ENCODE measurements at places on chromosomes 11 and 22.

- DNase-seq = no peak
Observed at GRCh38 chr11:32430568-32431381, 4.6 kb downstream of the WT1 start.

DNA sequence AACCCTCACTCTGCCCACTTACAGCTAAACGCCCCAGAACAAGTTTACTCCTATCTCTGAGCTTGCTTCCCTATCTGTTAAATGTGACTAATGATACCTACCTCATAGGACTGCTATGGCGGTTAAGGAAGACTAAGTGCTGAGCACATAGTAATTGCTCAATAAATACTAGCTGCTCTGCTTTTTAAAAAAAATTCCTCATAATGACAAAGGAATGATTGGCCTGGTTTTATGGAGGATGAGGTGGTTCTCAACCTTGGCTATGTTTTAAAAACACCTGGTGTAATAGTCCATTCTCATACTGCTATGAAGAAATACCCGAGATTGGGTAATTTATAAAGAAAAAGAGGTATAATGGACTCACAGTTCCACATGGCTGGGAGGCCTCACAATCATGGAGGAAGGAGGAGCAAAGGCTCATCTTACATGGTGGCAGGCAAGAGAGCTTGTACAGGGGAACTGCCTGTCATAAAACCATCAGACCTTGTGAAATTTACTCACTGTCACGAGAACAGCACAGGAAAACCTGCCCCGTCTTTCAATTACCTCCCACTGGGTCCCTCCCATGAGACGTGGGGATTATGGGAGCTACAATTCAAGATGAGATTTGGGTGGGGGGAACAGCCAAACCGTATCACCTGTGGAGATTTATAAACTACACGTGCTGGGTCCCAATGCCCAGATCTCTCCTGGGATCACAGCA lies 127.2 kb upstream of the SYT13 start:
- no peak for DNase-seq

DNA sequence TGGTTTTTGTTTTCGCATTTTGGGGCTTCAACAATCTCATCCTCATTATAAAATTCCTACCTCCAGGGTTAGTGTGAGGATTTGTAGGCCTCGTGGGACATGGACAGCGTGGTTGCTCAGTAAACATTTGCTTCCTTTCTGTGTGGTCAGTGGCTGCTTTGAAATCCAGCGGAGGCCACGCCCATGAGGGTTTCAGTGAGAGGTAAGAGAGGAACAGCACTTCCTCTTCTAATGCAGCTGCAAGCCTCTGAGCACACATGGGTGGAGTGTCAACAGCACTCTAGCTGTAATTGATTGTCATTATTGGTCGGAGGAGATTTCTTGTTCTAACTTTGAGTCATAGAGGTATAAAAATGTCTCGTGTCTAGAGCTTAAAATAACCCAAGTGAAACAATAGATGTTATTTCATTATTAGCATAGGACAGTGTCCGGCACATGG lies 6.0 kb upstream of the ARHGAP42 start:
- DNase-seq = no peak

DNA sequence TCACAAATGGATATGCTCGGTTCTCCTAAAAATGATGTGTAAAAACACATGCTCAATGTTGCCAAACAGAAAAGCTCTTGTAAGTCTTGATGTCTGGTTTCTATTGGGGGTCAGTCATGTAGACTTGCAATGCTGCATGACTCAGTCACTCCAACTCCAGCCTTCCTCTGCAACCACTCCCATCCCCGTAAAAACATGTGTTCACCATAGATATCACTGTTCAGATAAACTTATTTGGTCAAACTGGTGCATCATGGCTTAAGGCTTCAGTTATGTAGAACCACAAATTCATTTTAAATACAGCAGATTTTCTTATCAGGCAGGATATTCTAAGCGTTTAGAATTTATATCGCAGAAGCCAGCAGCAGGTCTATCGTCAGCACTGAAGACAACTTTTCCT lies 298.4 kb upstream of the LUZP2 start:
- peak; percentile 24 for DNase-seq

DNA sequence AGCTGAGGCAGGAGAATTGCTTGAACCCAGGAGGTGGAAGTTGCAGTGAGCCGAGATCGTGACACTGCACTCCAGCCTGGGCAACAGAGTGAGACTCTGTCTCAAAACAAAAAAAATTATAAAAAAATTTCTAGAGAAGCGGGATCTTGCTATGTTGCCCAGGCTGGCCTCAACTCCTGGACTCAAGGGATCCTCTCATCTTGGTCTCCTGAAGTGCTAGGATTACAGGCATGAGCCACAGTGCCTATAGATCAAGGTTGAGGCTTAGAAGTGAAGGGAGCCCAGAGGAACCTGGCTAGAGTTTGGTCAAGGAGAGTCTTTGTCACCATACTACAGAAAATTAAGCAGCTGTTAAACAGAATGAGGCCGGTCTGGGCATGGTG lies 1.4 kb upstream of the MCM5 start:
- DNase-seq = no peak

DNA sequence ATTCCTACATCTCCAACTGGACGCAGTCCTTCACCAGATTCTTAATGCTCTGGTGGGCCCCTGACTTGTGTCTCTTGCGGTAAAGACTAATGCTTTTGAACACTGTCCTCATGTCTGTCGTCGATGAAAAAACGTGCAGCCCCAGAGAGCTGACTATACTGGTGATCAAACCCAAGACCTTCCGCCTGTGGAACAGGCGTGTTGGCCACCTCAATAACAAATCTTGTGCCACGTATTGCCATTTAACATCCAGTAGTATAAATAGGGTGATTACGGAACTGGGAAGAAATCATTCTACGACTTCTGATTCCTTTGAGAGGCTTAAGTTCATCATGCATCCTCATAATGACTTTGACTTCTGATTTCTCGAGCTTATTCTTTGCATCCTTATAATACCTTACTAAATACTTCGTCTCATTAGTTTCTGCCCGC lies 45.6 kb downstream of the OR4D9 start:
- DNase-seq = no peak
